ENCODE measurements at places on chromosomes 2 and 18. TPM values are rescaled to one million over a fixed set of nuclear protein-coding genes. Genes with fewer than 3 reads are reported as not detected.

UGT1A8 gene
- not detected for total RNA-seq

ABCG8 gene
- total RNA-seq = not detected

GALNT14 gene
- total RNA-seq = 4.0 TPM

SCN7A gene
- 50.6 TPM for total RNA-seq

NFATC1 gene
- total RNA-seq = 9.2 TPM

ZNF385B gene
- total RNA-seq = not detected

RAD51AP2 gene
- total RNA-seq = 0.69 TPM

All from uterus (tissue), 4 donors.